H4 (cell line): ENCODE measurements at places on chromosomes 1 and 21. TPM values are rescaled to one million over a fixed set of nuclear protein-coding genes. Genes with fewer than 3 reads are reported as not detected.

- no peak for DNase-seq
These were observed 188.6 kb downstream of the ZP4 start for GRCh38 chr1:237702161-237702560.

GRCh38 chr1:24201941-24202440 is 14.9 kb upstream of the IFNLR1 start:
- DNase-seq, result peak; percentile 94

The DENND4B gene
- 3.5 and 4.3 TPM in 2 replicates for total RNA-seq

The PRRX1 gene
- total RNA-seq, result 0.10 TPM in 1 of 2 replicates, not detected in the other

The PLPPR4 gene
- total RNA-seq, result 0.21 and 0.35 TPM in 2 replicates

The FCRL1 gene
- total RNA-seq, result not detected in 2 replicates
